ENCODE measurements at places on chromosomes 5 and 9. TPM values are rescaled to one million over a fixed set of nuclear protein-coding genes. Genes with fewer than 3 reads are reported as not detected.

DNA sequence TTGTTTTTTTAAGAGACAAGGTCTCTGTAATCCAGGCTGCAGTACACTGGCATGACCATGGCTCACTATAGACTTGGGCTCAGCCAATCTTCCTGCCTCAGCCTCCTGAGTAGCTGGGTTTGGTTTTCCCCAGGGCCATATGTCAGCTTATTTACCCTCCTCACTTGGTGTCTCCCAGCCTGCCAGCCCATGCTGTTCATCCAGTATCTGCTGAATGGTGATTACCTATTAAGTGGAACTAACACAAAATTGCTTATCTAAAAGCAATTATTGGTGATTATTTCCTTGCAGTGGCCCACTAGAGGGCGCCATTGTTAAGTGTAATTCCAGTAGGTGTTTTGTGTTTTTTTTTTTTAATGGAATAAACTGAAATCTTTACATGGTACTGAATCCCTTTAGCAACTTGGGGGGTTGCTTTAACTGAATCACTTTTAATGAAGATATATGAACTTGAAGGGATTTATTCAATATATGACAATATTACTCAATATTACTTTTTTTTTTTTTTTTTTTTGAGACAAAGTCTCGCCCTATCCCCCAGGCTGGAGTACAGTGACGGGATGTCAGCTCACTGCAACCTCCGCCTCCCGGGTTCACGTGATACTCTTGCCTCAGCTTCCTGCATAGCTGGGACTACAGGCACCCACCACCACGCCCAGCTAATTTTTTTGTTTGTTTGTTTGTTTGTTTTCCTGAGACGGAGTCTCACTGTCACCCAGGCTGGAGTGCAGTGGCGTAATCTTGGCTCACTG lies 13.8 kb downstream of the EXOSC2 start:
- no peak overlapping the region for H3K4me3 ChIP-seq
- H3K27ac ChIP-seq = no peak overlapping the region
- H3K27me3 ChIP-seq = no peaks in the 10 kb centered on the region

- no peak overlapping the region for H3K27ac ChIP-seq
- no peak overlapping the region for H3K4me3 ChIP-seq
- H3K36me3 ChIP-seq = no peaks in the 10 kb centered on the region
- H3K4me1 ChIP-seq = peaks cover 7% of the 10 kb centered on the region
- no peaks in the 10 kb centered on the region for H3K27me3 ChIP-seq
- DNase-seq = no peak
Measured at GRCh38 chr9:98797491-98797890, 1.1 kb upstream of the ANKS6 start.

Gene WDR31
- polyA plus RNA-seq = 8.0 TPM

DNA sequence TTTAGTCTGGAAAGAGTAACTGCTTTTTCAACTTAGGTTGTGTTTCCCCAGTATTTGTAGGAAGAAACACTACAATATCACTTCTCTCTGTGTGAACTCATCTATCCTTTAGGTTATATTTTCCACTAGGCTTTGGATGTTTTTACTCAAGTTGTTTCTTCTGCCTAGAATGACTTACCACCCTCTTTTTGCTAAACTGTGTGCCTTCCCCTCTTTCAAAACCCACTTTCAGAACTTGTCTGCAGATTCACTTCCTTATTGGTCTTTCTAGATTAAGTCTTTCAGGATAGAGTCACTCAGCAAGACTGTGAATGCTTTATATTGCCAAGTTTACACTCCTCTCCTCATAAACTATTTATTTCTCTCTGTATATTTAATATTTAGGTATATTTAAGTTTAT lies 14.2 kb upstream of the CAST start:
- no peaks in the 10 kb centered on the region for H3K27me3 ChIP-seq
- H3K4me3 ChIP-seq = no peak overlapping the region
- H3K36me3 ChIP-seq = no peaks in the 10 kb centered on the region
- DNase-seq = no peak
- H3K27ac ChIP-seq = no peak overlapping the region

GRCh38 chr5:96051401-96051830 lies 89.8 kb upstream of the ELL2 start:
- no peaks in the 10 kb centered on the region for H3K36me3 ChIP-seq

Measured in left lung (tissue), 14 donors.